ENCODE measurements at places on chromosomes 5 and 9.
A peak's percentile ranks its signal among the peaks of the same experiment; 100 is the strongest.

- no peak for DNase-seq
These were observed 9.3 kb downstream of the TPPP start for GRCh38 chr5:683551-684481.

- no peak for DNase-seq
These were observed 12.5 kb upstream of the SMIM23 start for GRCh38 chr5:171773106-171773505.

- no peak for DNase-seq
These were observed 115.6 kb downstream of the VCAN start for GRCh38 chr5:83586874-83587776.

- DNase-seq, result no peak
These were observed 15.6 kb downstream of the TEX53 start for GRCh38 chr9:114641967-114642366.

DNA sequence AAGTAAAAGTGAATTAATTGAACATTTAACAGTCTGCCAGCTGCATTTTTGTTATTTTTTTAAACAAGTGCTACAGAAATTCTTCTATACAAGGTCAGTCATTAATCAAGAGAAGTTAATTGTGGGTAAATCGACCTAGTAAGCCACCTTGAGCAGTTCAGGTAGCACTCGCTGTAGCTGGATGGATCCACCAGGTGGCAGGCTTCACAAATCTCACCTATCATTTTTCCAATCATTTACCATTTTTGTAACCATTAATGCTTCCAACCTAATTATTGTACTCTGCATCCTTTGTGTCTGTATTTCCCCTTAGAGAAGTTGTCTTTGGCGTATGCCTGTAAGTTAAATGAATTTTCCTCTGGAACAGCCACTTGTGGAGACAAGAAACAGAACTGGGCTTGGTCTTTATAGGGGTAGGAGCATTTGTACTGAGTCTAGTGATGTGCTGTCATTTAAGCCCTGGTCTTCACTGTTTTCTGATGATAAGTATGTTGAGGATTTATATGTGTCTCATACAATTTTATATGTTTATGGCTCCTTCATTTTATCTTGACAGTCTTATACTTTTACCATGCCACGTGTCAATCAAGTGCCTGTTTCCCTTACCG lies 39.5 kb downstream of the CD180 start:
- peak; percentile 30 for DNase-seq

- DNase-seq, result no peak
These were observed 78.3 kb upstream of the IRX1 start for GRCh38 chr5:3517348-3517747.

- DNase-seq, result no peak
These were observed 158.1 kb downstream of the HACD4 start for GRCh38 chr9:20873240-20873865.

DNA sequence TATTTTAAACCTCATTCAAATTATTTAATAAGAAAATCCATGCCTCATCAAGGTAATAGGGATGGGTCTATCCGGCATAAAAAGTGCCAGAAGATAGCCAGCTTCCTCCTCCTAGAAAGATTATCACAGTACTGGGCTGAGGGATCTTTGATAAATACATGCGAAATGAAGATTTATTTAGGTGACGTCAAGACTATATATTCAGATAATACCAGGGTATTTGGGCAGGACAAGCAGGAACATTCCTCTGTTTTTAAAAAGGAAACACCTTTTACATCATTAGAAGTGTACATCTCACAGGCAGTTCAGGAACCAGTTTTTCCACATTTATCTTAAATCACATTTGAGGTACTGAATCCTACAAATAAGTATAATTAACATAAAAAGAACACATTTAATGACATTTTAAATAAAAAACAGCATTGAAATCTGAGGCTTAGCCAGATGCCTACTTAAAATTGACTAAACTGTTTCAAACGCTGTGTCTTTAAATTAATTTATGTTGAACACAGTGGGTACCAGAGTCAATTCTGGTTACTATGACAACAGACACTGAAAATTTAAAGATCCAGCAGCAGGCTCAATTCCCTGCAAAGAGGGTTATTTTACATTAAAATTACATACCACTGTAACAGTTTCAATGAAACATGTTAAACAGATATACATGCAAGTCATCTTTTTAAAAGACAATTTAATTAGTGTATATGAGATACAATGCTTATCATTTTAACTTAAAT lies 124.7 kb upstream of the SLCO6A1 start:
- no peak for DNase-seq

DNA sequence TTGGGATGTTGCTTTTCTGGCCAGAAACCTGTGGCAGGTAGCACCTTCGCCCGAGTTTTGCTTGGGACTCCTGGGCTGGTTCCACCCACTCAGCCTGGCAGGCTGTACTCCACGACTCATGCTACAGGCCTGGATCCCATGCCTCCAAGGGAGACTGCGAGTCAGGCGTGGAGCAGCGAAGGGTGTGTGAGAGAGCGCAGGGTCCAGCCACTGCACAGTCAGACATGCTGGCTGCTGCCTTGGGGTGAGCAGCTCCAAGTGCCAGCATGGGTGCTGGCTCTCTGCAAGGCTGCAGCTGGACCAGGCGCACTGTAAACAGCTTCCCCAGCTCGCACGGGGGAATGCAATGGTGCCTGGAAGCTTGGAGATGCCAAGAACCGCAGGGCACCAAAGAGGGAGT lies 249.6 kb upstream of the EDIL3 start:
- no peak for DNase-seq

Data from T-helper 17 cell (primary cell).